ENCODE measurements at places on chromosomes 12 and 14.

- no peak for DNase-seq
Measured at GRCh38 chr12:53782093-53782703, 30.4 kb upstream of the CISTR start.

DNA sequence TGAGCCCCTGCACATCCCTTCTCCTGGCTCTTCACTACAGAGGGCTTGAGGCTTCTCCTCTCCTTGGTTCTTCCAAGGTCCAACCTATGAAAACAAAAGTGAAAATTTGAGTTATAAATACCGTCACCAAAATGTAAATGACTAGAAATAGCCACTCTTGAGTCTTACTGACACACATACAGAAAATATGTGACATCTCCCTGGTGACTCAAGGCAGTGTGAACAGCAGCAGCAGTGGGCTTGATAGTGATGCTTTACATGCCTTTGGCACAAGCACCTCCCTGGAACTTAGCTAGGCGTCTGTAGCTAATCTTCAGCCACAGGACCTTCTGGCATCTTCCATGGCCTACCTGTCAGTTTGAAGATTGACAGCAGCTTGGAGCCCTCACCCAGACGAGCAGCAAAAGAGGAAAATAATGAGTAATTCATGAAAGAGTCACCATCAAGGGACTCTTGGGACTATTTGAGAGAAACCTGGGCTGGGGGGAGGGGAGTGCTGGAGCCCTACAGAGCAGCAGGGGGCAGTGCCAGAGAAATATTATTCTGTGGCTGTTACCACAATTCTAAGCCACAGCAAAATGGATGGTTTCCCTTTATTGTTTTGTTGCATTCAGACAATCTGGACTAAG is 158.0 kb downstream of the KCNK10 start:
- DNase-seq: no peak

- no peak for DNase-seq
Measured at GRCh38 chr14:76772300-76773187, 11.3 kb downstream of the VASH1 start.

DNA sequence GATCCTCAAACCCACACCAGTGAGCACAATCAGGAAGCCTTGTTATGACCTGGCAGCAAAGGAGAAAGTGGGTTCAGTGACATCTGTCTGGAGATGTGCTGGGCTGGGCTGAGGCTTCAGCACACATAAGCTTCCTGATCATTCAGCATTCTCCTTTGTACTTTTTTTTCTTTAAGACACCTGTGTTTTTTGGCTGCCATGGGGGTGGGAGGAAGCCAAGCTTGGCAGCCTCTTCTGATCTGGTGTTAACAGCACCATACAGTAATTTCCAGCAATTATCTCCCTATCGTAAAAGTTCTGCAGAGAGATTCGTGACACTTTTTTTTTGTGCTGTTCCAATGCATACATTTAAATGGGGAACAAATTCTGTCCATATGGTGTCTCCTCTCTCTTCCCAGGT is 38.9 kb upstream of the RASSF3 start:
- DNase-seq: no peak

GRCh38 chr12:53970451-53970850 is 2.5 kb upstream of the HOXC11 start:
- DNase-seq: no peak
